Activated gamma-delta T cell treated with Interleukin-2 at 50 U/mL for 16 hours (primary cell): ENCODE measurements at places on chromosomes 6 and 20.

GRCh38 chr6:91045161-91045560, 458.3 kb upstream of the MAP3K7 start:
- DNase-seq, result no peak

DNA sequence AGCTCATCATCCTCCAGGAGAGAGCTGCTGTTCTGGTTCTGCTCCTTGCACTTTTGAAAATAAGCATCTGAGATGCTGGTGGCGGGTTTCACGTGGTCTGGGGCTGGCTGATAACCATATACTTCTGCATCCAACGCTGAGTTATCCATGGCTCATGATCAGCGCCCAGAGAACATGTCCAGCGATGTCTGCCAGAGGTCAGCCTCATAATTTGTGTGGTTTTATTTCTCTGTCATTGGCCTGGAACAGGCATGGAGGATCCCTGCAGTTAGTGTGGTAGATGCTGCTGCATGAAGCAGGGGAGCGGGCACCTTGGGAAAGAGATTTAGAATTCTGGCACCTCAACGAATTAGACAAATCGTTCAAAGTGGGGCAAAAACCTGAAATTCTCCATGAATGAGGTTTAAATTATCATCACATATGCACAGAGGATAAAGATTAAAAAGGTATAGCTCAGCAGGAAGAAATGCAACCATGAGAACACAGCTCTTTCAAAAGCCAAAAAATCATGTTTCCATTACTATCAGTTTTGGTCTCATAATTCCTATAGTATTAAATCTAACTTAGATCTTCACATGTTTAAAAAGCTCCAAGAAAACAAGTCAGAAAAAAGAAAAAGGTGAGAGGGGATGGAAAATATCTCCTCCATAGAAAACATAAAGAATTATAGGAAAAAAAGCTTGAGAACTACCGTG, 157.2 kb downstream of the SOD2 start:
- DNase-seq, result no peak

DNA sequence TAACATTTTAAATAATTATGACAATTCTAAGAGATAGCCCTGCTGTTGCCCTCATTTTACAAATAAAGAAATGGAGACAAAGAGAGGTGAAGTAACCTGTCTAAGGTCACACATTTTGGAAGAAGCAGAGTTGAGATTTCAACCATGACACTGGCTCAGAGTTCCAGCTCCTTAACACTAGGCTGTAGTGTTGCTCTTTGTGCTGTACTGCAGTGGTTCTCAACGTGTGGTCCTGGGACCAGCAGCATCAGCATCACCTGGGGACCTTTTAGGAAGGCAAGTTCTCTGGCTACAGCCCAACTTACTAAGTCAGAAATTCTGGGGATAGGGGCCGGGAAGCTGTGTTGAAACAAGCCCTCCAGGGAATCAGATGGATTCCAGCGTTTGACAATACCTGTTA, 62.4 kb upstream of the FERMT1 start:
- no peak for DNase-seq

DNA sequence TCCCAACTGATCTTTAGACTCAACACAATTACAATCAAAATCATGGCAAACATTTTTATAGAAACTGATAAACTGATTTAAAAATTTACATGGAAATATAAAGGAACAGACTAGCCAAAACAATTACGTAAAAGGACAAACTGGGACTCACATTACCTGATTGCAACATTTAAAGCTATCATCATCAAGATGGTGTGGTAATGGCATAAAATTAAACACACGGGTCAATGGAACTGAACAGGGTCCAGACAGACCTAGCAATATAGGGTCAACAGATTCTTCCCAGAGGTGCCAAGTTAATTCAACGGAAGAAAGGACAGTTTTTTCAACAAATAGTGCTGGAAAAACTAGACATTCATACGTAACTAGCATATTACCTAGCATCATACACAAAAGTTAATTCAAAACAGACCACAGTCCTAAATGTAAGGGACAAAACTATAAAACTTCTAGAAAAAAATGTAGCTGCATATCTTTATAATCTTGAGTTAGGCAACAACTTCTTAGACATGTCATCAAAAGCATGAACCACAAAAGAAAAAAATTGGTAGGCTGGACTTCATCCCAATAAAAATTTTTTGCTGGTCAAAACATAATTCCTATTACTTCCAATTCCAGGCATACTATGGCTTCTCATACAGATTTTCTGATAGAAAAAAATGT, 147.4 kb upstream of the BEND6 start:
- DNase-seq, result no peak
